Stimulated activated CD8-positive, alpha-beta memory T cell treated with anti-CD3 and anti-CD28 coated beads, Interleukin-15, amount 100 ng/mL, for 24 hours (primary cell): ENCODE measurements at places on chromosomes 11 and 22.

GRCh38 chr11:11010624-11011127 is 152.8 kb upstream of the ZBED5 start:
- no peak for DNase-seq

- DNase-seq: no peak
Measured at GRCh38 chr11:18321578-18321968, 367 bp downstream of the HPS5 start.

DNA sequence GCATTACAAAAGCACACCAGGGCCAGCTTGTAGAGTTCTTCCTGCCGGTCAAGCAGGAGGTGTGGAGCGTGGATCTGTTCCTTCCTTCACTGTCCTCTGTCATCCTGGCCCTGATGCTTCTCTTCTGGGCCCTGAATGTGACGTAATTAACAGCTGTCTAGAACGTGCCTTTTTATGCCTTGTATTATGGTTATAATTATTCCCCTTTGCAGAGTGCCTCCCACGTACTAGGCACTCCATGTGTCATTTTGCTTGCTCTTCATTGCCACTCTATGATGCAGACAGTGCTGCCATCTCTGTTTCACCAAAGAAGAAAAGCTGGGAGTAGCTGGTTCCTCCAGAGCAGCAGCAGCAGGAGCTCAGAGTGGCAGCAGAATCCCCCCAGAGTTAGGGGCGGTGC is 132.1 kb upstream of the TTC12 start:
- DNase-seq: no peak

- DNase-seq: no peak
Measured at GRCh38 chr11:128468111-128468510, 119.2 kb downstream of the ETS1 start.

GRCh38 chr11:32196137-32196536 is 105.3 kb downstream of the RCN1 start:
- DNase-seq: no peak

DNA sequence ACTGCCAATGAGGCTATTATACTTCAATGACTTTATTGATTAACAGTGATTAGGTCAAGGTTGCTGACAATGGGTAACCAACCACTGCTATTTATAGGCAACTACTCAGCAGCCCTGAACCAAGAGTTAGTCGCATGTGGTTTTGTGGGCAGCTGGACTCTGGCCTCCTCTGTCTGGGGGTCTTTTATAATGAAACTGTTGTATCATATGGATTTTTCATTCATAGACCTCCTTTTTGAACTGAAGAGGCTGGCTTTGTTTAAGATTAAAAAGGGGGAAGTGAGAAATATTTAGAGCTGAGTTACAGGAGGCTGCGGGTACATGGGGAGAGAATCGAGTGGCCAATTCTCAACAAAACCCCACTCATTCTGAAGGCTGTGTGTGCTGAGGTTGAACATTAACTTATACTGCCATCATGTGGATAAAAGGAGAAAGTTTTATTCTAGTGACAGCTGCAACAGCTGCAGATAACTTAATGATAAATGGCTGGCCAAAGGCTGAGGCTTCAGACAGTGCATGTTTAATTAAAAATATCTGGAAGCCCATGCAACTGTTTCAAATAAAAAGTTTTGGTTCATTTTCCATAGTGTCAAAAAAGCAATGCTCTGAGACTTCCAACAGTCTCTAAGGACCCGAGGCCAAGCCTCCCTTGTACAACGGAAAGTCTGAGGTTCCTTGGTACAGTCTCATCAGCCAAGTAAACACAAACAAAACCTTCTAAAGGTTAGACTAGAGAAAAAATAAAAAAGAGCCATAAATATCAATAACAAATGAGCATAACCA is 682.6 kb downstream of the KCNA4 start:
- no peak for DNase-seq

GRCh38 chr22:27175021-27175838 is 517.8 kb downstream of the MIAT start:
- no peak for DNase-seq

- DNase-seq: no peak
Measured at GRCh38 chr22:24978308-24978707, 25.8 kb downstream of the KIAA1671 start.

GRCh38 chr22:20638507-20638870 is 131.1 kb downstream of the MED15 start:
- DNase-seq: no peak

DNA sequence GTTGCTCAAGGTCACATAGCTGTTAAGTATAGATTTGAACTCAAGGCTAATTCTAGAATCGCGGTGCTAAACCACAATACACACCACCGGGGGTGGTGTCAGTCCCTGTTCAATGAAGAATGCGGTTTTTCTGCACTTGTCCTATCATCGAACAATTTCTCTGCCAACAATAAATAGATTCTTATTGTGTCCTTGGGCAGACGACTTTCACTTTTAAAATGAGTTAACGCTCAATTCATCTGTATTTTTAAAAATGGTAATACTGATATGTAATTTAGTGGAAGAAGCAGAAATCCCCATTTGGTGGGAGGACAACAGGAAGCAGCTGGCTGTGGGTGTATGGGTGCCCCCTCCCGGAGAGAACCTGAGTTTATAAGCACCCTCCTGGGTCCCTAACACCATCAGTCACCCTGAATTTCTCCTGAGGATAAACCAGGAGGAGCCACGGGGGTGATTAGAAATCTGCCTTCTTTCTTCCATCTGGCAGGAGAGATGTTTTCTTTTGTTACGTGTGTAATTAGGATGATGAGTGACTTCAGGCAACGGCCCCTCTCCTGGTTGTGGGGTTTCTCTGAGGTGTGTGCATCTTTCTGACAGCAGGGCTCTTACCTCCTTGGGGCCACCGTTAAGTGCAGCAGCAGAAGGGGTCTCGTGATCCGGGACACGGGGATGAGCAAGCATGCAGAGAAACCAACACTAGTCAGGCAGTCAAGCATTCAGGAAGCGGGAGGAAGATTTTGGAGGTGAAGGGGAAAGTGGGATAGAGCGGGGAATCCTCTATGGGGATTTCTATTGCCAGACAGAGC is 87.7 kb downstream of the GRAMD1B start:
- DNase-seq: no peak

GRCh38 chr11:35121326-35121865 is 17.6 kb upstream of the CD44 start:
- no peak for DNase-seq

DNA sequence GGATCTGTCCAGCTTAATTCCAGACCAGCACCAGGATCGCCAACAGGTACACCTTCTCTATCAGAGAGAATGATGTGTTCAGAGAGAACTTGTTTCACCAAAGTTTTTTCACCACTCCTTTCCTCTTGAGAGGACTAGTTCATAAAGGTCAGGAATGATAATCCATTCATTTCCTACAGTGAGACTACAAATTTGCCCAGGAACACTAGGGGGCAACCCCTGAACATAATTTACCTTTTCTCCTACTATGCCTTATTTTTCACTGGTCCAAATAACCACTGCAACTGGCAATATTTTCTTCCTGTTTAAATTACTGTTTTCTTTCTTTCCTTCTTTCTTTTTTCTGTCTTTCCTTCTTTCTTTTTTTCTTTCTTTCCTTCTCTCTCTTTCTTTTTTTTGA is 22.5 kb downstream of the CAVIN3 start:
- DNase-seq: no peak
